ENCODE measurements at places on chromosomes 4 and X. TPM values are rescaled to one million over a fixed set of nuclear protein-coding genes. Genes with fewer than 3 reads are reported as not detected.

- H3K27ac ChIP-seq: no peak overlapping the region
- H3K36me3 ChIP-seq: no peaks in the 10 kb centered on the region
- no peak for DNase-seq
- H3K27me3 ChIP-seq: no peaks in the 10 kb centered on the region
- H3K4me1 ChIP-seq: no peaks in the 10 kb centered on the region
Measured at GRCh38 chr4:71206763-71207162, 132.1 kb upstream of the SLC4A4 start.

DNA sequence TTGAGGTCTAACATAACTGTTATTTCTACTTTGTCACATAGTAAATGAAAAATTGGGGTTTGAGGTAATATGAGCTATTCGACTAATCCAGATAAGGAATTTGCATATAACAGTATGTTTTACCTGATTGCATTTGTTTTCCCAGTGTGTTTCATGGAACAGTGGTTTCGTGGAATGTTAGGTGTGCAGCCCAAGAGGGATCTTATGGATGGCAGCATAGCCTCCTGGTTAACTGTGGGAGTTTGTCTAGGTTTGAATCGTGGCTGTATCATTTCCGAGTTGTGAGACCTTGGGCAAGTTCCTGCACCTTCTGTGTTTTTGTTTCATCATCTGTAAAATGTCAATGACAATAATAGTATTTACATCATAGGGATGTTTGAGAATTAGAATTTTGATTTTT lies 7.9 kb downstream of the BMPR1B start:
- no peak for DNase-seq
- no peaks in the 10 kb centered on the region for H3K36me3 ChIP-seq
- no peak overlapping the region for H3K4me3 ChIP-seq
- no peaks in the 10 kb centered on the region for H3K27me3 ChIP-seq

DNA sequence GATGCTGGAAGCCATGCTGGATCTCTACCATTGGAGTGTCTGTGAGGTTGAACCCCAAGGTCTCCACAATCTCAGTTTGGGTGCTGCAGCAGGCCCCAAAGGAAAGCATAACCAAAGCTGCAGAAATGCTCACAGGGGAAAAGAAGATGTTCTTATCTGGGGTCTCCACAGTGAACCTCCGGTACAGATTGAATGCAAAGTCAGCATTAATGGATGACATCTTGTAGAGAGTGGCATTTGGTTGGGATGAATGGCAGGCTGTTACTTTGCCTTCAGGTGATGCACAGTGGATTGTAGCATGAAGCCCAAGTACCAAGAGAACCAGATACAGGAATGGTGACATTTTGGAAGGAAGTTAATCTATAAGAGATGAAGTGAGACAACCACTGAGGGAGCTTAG lies 1.8 kb downstream of the SERPINA7 start:
- H3K36me3 ChIP-seq: no peaks in the 10 kb centered on the region
- no peak overlapping the region for H3K27ac ChIP-seq
- H3K27me3 ChIP-seq: no peaks in the 10 kb centered on the region
- DNase-seq: no peak
- H3K4me3 ChIP-seq: no peak overlapping the region

DNA sequence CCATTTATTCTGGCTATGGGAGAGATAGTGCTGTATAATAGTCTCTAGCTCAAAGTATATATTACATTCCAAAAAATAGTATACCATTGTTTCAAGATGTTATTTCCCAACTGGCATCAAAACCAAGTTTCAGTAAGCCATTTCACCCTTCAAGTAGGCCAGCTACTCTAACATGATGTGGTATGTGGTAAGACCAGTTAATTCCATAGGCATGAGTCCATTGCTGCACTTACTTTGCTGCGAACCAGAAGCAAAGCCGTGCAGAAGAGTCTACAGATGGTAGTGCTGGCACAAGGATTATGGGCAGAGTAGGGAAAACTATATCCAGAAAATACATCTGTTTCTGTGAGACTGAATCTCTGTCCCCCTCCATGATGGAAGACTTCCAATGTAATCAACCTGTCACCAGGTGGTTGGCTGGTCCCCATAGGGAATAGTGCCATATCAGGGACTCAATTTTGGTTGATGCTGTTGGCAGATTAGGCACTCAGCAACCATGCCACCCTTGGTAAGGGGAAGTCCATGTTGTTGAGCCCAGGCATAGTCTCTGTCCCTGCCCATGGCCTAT lies 49.8 kb upstream of the HSD17B10 start:
- no peak overlapping the region for H3K4me3 ChIP-seq
- H3K36me3 ChIP-seq: no peaks in the 10 kb centered on the region
- DNase-seq: no peak
- no peaks in the 10 kb centered on the region for H3K27me3 ChIP-seq
- H3K27ac ChIP-seq: no peak overlapping the region

DNA sequence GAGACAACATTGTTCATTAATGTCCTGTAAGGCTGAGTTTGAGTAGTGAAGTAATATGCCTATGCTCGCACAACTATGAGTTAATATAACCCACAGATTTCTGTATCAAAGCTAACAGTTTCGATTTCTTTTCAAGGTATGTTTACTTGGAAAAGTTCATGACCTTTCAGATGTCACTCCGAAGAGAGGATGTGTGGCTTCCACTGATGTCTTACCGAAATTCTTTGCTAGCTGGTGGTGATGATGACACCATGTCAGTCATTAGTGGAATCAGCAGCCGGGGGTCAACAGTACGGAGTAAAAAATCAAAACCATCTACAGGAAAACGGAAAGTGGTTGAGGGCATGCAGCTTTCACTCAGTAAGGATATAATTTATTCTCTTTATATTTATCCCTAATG lies 124.9 kb downstream of the STAG2 start:
- H3K4me1 ChIP-seq: no peaks in the 10 kb centered on the region
- DNase-seq: no peak
- H3K4me3 ChIP-seq: no peak overlapping the region
- no peaks in the 10 kb centered on the region for H3K27me3 ChIP-seq

GRCh38 chr4:56671860-56672259 lies 9.2 kb downstream of the HOPX start:
- no peak overlapping the region for H3K27ac ChIP-seq
- no peaks in the 10 kb centered on the region for H3K36me3 ChIP-seq
- no peak for DNase-seq
- H3K27me3 ChIP-seq: no peaks in the 10 kb centered on the region

DNA sequence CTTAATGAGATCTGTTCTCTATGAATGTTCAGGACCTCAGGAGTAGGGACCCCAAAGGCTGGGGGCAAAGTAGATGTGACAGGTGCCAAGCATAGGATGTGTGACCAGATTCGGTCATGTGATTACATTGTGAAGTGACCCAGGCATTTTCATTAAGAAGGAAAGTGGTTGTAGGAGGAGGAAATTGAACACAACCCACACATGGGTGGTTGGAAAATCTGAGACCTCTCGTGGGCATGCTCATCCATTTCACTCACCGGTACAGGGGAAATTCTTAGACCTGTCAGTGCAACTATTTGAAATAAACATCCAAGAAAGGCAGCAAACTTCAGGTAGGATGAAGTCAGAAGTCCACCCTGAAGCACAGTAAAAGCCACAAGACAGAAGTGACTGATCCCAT lies 43.5 kb upstream of the CD99 start:
- H3K4me1 ChIP-seq: no peaks in the 10 kb centered on the region
- no peak overlapping the region for H3K4me3 ChIP-seq
- H3K36me3 ChIP-seq: no peaks in the 10 kb centered on the region
- DNase-seq: no peak
- no peak overlapping the region for H3K27ac ChIP-seq
- H3K27me3 ChIP-seq: no peaks in the 10 kb centered on the region

DNA sequence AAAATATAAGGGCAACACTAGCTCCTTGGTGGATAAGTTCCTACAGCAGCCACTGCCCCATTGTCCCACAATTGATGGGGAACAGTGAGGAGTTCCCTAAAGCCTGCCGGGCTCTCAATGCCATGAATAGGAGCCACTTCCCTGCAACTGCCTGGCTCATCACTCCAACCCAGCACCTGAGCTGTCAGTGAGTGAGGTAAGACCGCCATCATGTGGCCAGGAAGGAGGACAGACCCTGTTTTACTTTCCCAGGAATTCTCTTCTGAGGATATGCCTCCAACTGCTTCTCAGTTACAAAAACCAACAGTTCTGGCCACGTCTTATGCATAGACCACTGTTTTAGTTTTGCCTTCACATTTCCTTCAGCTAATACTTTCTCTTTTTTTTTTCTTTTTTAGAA lies 45.5 kb downstream of the SRPX start:
- DNase-seq: no peak
- no peak overlapping the region for H3K27ac ChIP-seq
- no peaks in the 10 kb centered on the region for H3K27me3 ChIP-seq
- H3K4me3 ChIP-seq: no peak overlapping the region
- H3K4me1 ChIP-seq: no peaks in the 10 kb centered on the region

DNA sequence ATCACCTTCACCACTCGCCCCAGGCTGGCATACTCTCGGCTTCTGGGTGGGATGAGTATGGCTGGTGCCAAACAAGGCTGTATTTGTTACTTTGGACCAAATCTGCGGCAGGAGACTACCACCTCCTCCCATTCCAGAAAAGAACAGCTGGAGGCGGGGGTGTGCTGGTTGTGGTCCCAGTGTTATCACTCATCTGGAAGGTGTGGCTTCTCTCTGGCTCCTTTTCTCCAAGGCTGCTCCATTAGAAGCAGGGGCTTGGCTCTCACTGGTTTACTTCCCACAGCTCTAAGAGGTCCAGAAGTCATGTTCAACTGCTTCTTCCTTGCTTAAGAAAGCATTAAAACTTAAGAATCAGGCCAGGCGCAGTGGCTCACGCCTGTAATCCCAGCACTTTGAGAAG lies 2.6 kb upstream of the TRIML2 start:
- H3K4me1 ChIP-seq: no peaks in the 10 kb centered on the region
- H3K27ac ChIP-seq: no peak overlapping the region
- H3K27me3 ChIP-seq: no peaks in the 10 kb centered on the region
- H3K4me3 ChIP-seq: no peak overlapping the region
- no peaks in the 10 kb centered on the region for H3K36me3 ChIP-seq

- no peak for DNase-seq
- no peaks in the 10 kb centered on the region for H3K27me3 ChIP-seq
- no peak overlapping the region for H3K27ac ChIP-seq
- H3K4me1 ChIP-seq: no peaks in the 10 kb centered on the region
- H3K4me3 ChIP-seq: no peak overlapping the region
Measured at GRCh38 chr4:121108557-121108956, 36.2 kb upstream of the NDNF start.

DNA sequence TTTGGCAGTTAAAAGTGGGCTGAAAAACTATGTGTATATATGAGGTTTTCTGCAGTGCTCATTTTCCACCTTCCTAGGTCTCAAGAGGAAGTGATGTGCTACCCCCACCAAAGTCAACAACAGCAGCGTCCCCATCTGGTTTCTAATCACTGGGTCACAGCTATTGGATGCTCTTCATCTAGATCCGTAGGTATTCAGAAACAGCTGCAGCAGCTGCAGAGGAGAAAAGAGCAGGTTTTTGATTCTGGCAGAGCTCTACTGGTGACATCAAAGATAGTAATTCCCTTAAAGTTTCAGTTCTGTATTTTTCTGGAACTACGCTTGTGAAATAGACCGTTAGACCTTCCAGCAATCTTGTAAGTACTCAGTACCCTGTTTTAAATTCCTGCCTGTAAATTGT lies 5.8 kb upstream of the GUCY2F start:
- no peak overlapping the region for H3K27ac ChIP-seq
- H3K4me3 ChIP-seq: no peak overlapping the region
- H3K4me1 ChIP-seq: no peaks in the 10 kb centered on the region
- DNase-seq: no peak
- no peaks in the 10 kb centered on the region for H3K36me3 ChIP-seq
- H3K27me3 ChIP-seq: no peaks in the 10 kb centered on the region

- no peaks in the 10 kb centered on the region for H3K27me3 ChIP-seq
- H3K27ac ChIP-seq: no peak overlapping the region
- H3K4me3 ChIP-seq: no peak overlapping the region
- H3K4me1 ChIP-seq: no peaks in the 10 kb centered on the region
Measured at GRCh38 chrX:130159776-130160175, 5.9 kb downstream of the AIFM1 start.

DNA sequence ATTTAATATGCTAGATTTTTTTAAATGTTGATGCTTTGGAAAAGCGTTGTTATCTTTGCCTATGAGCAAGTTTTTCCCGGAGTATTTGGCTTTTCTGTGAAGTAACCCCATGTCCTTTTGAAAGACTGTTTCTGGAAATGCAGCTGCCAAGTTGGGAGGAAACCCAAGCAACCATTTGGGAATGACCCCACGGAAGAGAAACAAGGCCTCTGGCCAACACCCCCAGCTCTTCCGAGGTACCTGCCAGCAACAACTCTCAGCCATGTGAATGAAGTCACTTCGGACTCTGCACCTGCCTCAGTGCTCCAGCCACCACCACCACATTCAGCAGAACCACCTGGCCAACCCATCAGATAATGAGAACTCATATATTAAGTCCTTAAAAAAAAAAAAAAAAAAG lies 36.2 kb upstream of the DHRSX start:
- H3K27ac ChIP-seq: no peak overlapping the region
- H3K4me1 ChIP-seq: no peaks in the 10 kb centered on the region
- no peak for DNase-seq
- H3K36me3 ChIP-seq: no peaks in the 10 kb centered on the region
- no peak overlapping the region for H3K4me3 ChIP-seq
- no peaks in the 10 kb centered on the region for H3K27me3 ChIP-seq

DNA sequence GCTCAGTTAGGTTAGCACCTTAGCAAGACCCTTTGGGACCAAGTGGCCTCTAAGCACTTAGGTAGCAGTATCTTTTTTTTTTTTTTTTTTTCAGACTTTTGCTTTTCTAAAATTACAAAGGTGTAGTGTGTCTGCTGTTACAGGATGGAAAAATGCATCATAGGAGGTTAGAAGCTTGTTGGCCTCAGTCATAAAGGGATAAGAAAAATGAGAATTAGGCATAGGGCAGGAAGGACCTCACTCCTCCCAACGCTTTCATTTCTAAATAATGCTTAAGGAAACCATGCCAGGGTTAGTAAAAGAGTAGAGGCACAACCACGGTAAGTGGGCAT lies 148.4 kb upstream of the PLAC1 start:
- peak overlapping the region; percentile 79 for H3K27ac ChIP-seq
- no peaks in the 10 kb centered on the region for H3K27me3 ChIP-seq
- H3K4me1 ChIP-seq: no peaks in the 10 kb centered on the region
- no peak for DNase-seq
- peak overlapping the region; percentile 62 for H3K4me3 ChIP-seq

DNA sequence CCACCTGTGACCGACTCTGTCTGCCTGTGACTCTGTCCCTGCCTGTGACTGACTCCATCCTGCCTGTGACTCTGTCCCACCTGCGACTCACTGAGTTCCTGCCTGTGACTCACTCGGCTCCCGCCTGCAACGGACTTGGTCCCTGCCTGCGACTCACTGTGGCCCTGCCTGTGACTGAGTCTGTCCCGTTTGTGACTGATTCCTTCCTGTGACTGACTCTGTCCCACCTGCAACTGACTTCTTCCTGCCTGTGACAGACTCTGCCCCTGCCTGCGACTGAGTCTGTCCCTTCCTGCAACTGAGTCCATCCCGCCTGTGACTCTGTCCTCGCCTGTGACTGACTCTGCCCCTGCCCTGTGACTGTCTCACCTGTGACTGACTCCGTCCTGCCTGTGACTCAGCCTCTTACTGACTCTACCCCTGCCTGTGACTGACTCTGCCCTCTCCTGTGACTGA lies 9.6 kb upstream of the UVSSA start:
- DNase-seq: no peak
- H3K4me1 ChIP-seq: no peaks in the 10 kb centered on the region
- no peaks in the 10 kb centered on the region for H3K27me3 ChIP-seq
- H3K36me3 ChIP-seq: no peaks in the 10 kb centered on the region

The SPATA4 gene
- not detected for total RNA-seq

The CCSER1 gene
- 48.3 TPM for total RNA-seq

The SSX4B gene
- not detected for total RNA-seq

The CXCL11 gene
- not detected for total RNA-seq

The CSN1S1 gene
- total RNA-seq: not detected
